Inflammatory macrophage (primary cell): ENCODE measurements at places on chromosomes 7 and 10.

DNA sequence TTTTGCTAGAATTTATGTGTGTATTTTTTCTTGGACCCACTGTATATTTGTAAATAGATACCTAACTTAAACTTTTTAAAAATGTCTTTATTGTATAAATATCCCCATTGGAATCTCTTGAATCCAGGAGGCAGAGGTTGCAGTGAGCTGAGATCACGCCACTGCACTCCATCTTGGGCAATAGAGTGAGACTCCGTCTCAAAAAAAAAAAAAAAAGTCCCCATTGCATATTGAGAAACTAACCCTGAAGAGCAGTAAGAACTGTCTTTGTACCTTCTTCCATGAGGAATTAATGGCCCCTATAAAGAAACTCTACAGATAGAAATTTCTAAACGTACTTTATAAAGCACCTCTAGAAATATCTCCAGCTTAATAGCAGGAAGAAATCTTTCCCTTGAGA lies 504.0 kb downstream of the SORCS1 start:
- no peak for DNase-seq

- DNase-seq: no peak
Measured at GRCh38 chr7:105787793-105788192, 88.6 kb downstream of the ATXN7L1 start.

DNA sequence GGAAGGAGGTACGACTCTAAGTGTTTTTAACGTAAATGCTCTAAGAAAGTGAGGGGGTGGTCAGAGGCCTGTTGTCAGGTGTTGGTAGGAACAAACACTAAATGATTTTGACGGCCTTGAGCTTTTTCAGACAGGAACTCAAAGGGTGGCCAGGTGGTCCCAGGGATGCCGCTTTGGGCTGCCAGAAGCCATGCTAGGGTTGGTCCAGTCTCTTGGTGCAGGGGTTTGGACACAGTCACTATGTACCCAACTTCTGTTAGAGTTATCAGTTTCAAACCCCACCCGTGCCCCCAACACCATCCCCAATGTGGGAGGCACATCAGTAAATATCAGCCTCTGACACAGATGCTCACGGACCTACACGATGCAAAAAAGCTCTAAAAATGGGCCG lies 9.3 kb downstream of the ATP6V0E2 start:
- DNase-seq: no peak

DNA sequence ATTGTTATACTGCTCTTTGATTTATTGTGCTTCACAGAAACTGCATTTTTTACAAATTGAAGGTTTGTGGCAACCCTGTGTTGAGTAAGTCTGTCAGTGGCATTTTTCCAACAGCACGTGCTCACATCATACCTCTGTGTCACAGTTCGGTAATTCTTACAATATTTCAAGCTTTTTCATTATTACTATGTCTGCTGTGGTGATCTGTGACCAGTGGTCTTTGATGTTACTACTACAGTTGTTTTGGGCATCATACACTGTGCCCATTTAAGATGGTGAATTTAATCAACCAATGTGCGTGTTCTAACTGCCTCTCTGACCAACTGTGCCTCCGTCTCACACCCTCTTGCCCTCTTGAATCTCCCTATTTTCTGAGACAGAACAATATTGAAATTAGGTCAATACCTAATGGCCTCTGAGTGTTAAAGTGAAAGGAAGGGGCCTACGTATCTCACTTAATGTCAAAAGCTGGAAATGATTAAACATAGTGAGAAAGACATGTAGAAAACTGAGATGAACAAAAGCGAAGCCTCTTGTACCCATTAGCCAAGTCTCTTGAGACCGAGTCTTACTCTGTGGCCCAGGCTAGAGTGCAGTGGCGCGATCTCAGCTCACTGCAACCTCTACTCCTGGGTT lies 20.2 kb upstream of the ASL start:
- no peak for DNase-seq

- no peak for DNase-seq
Measured at GRCh38 chr10:93991596-93992284, 2.0 kb upstream of the PLCE1 start.

- no peak for DNase-seq
Measured at GRCh38 chr7:114860206-114860605, 61.7 kb upstream of the MDFIC start.

- DNase-seq: no peak
Measured at GRCh38 chr7:84058311-84059076, 136.1 kb downstream of the SEMA3A start.

DNA sequence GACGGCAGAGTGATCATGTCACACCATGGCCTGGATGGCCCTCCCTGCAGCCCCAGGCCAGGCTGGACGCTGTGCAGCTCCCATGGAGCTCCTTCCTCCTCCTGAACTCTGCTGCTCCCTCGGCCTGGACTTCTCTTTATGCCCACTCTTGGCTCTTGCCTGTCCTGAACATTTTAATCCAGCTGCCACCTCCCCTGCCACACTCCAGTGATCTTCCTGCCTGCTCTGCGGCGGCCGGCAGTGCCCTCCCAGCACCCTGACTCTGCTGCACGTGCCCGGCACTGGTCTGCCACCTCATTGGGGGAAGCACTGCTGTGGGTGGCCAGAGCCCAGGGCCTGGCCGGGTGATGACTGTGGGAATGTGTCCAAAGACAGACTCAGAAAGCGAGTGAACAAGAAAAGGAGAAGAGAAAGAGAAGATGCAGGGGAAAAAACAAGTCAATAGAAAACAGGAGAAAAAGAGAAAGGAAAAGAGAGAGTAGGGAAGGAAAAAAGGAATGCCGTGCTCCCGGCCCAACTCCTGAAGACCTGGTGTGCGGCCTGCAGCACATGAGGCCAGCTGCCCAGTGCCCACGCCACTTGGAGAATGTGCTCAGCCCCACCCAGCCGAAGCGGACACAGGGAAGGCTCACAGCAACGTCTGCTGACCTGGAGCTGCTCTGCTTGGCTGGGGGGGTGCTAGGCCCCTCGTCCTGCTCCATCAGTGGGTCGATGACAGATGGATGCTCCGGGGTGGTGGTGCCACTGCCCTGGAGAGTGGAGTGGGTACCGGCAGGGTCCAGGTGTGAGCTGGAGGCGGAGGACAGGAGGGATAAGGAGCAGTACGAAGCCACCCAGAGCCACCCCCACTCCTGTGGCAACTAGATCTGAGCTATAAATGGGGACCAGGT lies 115.9 kb downstream of the DLG5 start:
- DNase-seq: no peak

GRCh38 chr10:29451946-29452345 lies 163.1 kb downstream of the LYZL1 start:
- DNase-seq: no peak

DNA sequence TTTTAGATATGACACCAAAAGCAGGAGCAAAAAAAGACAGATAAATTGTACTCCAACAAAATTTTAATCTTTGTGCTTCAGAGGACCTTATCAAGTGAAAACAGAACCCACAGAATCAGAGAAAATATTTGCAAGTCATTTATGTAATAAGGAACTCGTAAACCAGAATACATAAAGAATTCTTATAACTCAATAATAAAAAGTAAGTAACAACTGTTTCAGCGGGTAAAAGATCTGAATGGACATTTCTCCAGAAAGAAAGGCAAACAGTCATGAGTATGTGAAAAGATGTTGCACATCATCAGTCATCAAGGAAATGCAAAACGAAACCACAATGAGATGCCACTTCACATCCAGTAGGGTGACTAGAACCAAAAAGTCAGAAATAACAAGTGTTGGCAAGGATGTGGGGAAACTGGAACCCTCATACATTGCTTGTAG lies 167.7 kb upstream of the KCTD7 start:
- DNase-seq: peak; percentile 18

- DNase-seq: no peak
Measured at GRCh38 chr7:159022238-159022993, 122.3 kb downstream of the VIPR2 start.

GRCh38 chr10:80137031-80137862 lies 4.7 kb downstream of the PLAC9 start:
- no peak for DNase-seq

- no peak for DNase-seq
Measured at GRCh38 chr10:47094636-47095035, 183.4 kb downstream of the PTPN20 start.

DNA sequence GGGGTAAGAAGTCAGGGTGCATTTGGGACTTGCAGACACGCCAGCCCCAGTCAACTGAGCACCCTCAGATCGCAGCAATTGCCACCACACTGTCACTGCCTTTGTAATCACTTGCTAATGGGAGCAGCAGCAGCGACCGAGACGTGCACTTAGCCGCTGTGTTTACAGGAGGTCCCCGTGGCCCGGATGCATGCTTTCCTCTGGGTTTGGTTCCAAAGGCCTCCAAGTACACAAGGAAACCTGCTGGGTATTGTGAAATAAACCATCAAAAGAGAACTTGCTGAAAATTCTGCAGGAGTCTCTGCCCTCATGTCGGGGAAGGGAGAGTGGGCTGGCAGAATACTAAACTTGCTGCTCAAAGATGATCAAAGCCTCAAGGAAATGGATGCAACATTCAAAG lies 341.7 kb downstream of the DNAJB6 start:
- DNase-seq: no peak

DNA sequence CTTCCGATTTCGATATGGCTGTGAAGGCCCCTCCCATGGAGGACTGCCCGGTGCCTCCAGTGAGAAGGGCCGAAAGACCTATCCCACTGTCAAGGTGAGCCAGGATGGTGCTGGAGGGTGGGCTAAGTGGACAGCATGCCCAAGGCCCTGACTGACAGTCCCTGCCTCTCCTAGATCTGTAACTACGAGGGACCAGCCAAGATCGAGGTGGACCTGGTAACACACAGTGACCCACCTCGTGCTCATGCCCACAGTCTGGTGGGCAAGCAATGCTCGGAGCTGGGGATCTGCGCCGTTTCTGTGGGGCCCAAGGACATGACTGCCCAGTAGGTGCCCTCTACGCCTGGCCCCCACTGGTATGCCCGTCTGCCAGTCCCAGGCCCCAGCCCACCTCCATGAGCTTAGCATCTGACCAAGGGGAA lies 1.2 kb downstream of the NFKB2 start:
- no peak for DNase-seq

DNA sequence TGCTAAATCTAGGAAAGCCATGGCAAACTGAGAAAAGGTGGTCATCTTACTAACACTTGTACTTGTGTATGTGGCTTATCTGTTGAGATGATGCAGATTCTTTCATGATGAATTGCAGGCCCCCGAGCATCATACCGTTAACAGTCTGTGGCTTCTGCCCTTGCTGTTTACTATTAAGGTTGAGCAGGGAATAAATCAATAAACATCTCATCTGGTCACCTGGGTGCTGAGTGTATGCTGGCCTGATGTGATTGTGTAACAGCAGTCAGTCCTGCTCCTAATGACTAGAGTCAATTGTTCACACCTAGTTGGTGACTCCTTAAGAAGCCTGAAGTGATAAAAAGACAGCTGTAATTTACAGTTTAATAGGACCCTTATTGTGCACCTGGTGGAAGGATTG lies 8.3 kb upstream of the GNAT3 start:
- no peak for DNase-seq

DNA sequence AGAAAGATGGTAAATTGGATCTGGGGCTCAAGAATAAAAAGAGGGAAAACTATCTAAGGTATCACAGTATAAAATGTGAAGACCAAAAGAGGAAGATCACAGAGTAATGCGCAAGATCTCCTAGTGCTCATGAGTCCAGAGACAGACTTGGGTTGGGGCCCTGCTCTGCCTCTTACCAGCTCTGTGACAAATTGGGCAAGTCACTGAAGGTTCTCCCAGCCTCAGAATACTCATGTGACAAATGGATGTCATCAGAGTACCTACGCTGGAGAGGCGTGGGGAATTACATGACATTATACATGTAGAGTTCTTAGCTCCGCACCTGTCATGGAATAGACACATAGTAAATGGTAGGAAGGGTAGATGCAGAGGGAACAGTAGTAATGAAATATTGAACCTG lies 124.4 kb downstream of the DOCK4 start:
- DNase-seq: peak; percentile 94

- DNase-seq: peak; percentile 8
Measured at GRCh38 chr10:117477961-117478670, 64.4 kb upstream of the EMX2 start.

DNA sequence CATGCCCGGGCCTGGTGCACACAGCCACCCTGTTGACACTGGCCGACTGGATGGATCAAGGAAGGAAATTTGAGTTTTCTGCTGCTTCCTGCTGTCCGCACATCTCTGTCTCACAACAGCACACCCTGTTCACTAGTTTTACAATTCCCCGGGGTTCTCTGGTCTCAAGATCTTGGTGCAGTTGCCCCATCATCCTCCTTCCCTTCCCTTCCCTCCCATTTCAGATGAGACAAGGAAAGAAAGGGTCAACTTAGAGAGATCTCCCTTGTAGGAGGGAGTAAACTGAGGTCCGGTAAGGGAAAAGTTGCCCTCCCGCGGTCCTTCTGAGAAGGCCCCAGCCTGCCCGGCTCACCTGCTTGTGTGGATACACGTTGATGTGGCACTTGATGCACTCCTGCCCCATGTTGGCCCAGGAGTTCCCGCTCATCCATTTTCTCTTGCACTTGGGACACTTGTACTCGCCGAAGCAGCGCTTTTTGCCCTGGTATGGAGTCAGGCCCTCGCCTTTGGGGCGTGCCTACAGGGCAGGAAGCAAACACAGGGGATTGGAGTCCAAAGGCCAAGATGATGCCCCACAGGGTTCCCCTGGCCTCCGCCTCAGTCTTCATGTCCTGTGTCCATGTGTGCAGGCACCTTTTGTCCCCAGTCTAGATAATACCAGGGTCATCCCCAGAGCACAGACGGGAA lies 46.8 kb downstream of the PPIF start:
- DNase-seq: no peak

DNA sequence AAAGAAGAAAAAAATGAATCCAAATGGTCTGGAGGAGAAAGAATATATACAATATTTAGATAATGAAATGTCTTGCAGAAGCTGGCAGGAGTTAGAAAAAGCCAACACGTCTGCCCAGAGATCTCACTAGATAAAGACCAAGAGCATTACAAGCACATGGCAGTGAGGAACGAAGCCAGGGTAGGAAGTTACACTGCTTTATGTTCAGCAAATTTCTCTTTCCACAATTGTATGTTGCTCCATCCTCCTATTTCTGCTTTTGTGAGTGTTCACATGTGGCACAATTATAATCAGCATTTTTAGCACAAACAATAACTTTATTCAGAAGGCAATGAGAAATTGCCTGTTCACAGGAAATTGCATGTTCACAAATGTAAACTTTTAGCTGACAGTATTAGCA lies 53.7 kb downstream of the LRRC17 start:
- DNase-seq: peak; percentile 64

- DNase-seq: no peak
Measured at GRCh38 chr7:144098776-144099175, 10.6 kb upstream of the OR2A2 start.

DNA sequence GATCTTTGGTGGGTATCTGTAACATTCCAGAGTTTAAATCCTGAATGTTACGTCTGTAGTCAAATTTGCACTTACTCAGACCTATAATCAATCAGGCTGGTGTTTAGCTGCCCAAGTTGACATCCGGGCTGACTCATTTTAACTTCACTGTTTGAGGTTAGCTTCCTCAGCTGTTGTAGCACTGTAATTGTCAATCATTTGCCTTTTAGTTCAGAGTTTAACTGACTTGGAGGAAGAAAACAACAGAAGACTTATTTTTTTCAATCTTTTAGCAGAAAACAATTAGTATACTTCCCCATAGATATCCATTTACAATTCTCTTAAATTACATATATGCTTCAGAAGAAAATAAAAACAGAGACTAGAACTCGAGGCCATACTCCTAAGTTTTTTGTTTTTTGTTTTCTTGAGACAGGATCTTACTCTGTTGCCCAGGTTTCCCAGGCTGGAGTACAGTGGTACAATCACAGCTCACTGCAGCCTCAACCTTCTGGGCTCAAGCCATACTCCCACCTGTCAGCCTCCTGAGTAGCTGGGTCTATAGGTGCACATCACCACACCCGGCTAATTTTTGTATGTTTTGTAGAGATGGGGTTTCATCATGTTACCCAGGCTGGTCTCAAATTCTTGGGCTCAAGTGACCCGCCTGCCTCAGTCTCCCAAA lies 38.5 kb upstream of the LRRC17 start:
- no peak for DNase-seq
